ENCODE measurements at places on chromosomes 11 and 22.

DNA sequence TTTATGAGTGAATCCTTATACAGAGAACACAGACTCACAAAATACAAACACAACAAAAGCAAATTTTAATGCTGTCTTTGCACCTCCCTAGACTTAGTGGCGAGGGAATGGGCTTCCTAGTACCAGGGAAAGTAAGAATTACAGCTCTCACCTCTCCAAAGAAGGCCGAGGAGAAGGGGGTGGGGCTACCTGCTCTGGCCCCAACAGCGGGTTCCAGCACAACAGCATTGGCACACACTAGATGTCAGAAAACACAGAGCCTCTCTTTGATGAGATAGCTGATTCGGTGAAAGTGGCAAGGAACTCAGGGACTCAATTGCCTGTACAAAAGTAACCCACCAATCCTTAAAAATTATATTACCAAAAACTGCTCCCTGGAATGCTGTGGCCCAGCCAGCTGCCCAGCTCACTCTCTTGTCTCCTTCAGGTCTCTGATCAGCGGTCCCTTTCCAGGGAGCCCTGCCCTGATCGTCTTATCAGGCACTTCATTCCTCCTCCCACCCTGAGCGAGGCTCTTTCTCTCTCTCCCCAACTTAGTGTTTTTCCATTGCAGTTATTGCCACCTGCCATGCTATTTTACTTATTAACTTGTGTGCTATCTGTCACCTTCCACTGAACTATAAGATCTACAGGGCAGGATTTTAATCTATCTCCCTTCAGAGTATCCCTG, 30.7 kb downstream of the SPON1 start:
- DNase-seq, result no peak

GRCh38 chr11:129143335-129143734, 48.8 kb downstream of the ARHGAP32 start:
- peak; percentile 82 for DNase-seq

DNA sequence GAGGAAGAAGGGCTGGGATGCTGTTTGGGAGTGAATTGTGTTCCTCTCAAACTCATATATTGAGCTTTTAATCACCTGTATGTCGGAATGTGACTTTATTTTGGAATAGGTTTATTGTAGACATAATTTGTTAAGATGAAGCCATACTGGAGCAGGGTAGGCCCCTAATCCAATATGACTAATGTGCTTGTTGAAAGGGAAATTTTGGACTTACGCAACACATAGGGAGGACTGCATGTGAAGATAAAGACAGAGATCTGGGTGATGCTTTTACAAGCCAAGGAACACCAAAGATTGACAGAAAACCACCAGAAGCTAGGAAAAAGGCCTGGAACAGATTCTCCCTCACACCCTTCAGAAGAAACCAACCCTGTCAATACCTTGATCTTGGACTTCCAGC, 43.2 kb upstream of the OVCH2 start:
- no peak for DNase-seq

- DNase-seq, result no peak
Observed at GRCh38 chr11:121588747-121589146, 136.0 kb upstream of the SORL1-AS1 start.

- peak; percentile 76 for DNase-seq
Observed at GRCh38 chr11:14673824-14674405, 30.3 kb downstream of the PDE3B start.

DNA sequence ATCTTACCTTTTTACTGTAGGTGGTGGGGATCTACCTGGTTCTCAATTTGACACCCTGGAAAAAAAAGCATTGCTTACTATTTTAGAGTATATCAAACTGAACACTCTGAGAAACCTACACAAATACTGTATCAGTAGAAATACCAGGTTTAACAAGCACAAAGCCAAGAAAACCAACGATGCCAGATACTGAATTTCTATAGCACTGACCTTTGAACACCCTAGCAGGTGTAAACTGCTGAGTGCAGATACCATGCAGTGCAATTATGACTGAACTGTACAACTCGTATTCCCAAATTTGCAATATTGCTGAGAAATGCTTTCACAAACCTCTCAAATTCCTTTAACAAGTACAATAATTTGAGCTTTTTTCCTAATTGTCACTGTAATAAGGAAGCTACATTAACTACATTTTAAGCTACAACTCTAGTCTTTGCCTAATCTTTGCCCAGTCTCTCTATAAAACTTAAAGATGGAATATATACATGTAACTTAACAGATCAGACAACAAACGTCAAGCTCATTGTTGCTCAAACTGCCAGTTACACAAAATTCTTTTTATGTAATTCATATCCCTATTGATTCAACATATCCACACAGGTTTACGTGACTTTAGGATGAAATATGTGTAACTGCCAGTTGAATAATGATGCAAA, 8.9 kb downstream of the TAF1D start:
- no peak for DNase-seq

DNA sequence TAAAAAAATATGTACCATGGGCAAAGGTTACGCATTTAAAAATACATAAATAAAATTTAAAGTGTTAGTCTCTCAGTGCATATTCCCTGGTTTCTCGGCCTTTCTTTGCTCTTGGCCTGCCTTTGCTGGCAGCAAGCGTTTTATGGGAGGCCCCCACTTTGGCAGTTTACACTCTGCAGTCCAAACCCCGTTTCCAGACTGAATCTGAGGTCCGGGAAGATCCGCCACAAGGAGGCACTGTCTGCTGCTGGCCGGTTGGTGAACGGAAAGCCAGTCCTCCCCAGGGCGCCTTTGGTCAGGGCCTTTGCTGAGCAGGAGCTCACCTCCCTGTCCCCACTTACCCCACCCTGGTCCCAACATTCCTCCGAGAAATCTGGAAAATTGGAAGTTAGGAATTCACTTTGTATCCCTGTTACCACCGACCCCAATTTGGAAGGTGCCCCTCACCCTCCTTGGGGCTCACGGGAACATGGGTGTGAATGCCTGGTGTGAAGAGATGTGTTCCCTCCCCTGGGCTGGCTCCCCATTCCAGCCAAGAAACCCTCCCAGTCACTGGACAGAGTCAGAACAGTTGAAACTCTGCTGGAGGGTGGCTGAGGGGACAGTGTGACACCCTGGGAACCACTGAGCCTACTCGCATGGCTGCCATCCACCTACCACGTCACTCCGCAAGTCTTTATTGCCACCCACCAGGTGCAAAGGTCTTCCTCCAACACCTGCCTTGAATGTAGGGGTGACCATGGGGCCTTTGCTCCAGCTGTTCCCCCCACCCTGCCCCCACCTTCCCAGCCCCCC, 9.4 kb upstream of the SF1 start:
- DNase-seq, result peak; percentile 59

GRCh38 chr11:67352546-67353316, 615 bp downstream of the POLD4 start:
- DNase-seq, result no peak

- DNase-seq, result no peak
Observed at GRCh38 chr11:61295596-61295926, 445 bp upstream of the VWCE start.

DNA sequence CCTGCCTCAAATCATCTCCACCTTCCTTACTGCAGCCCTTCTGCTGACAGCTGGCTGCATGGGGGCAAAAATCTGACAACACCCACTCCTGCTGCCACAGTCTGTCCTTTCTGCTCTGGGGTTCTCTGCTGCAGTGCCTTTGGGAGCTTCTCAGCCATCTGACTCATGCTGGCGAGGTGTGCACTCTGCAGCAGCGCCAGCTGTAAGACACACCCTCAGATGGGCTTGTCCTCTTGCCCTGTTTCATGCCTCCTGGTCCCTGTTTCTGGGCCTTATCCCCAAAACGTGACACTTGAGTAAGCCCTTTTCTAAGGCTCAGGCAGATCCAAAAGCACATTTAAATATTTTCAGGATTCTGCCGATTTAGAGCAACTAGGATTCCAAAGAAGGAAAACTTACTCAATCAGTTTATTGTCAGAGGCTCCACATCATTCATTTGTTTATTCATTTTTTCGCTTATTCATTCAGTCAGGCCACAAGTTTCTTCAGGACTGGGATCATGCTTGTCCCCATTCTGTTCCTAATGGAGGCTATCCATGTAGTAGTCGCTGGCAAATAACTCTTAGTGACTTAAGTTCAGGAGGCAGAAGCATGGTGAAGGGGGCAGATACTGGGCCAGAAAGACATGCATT, 60.2 kb downstream of the SMIM38 start:
- no peak for DNase-seq

DNA sequence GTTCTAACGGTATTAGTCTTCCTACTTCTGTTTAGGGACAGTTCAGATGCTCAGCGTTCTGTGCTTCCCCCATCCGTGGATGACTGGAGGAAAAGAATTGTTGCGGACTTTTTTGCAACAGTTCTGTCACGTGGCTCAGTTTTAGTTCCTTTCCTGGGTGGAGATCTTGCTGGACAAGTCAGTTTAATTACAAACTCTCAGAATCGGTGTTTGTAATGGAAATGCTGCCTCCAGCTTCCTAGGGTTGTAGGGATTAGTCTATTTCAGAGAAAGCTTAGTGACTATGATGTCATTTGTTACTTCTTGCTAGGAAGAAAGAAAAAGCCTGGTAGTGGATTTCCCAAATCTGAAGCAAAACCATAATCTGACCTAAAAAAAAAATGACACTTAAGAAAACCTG, 320.4 kb downstream of the CADM1 start:
- no peak for DNase-seq

DNA sequence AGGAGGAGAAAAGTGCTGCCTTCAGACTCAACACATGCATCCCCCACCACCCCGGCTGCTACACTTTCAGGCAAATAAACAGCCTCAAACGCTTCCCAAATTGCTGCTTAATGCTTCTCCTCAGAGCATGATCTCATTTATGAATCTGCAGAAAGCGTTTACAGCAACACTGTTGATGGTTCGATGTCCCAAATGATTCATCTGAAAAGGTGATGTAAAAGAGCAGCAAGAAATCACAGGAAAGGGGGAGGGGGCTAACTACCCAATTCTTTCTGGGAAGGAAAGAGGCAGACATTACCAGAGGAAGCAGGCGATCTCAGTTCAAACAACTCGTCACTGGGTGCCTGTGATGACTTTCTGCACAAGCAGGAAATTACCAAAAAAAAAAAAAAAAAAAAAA, 119.6 kb downstream of the TENM4 start:
- no peak for DNase-seq

DNA sequence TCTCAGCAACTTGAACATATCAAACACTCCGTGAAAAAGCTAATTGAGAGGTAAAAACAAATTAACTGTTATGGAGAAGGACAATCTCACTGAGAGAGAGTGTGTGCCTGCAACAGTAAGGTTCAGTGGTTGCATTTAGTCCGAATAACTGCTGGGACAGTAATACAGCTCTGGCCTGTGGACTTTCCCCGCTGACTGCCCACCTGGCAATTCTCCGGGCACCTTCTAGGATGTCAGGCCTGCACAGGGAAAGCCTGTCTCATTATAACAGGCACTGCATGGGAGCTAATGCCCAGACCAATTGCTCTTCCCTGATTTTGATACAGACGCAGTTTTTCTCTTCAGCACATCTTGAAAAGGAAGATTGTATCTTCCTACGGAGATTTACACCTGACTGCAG, 251.0 kb downstream of the DCDC1 start:
- peak; percentile 10 for DNase-seq

DNA sequence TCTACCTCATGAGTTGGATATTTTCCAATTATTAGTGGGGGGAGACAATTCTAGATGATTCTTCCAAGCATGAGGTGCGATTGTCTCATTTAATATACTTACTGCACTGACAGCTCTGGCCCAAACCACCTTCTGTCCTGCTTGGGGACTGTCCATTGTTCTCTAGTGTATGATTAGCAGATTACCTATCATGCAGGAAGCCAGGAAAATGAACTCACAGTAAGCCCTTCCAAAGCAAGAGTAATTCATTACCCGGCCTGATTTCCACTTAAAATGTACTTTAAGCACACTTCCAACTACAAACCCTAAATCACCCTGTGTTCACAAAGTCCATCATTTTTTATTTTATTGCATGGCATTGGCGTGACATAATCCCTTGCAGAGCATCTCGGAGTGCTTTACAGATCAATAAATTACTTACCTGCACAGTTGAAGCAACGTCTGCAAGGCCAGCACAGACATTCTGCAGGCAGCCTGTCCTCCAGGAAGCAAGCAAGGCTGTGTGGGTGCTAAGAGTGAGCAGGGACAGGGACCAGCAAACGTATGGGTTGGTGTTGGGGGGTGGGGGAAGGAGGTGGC, 838.2 kb downstream of the NTM start:
- no peak for DNase-seq

- DNase-seq, result no peak
Observed at GRCh38 chr11:131041331-131042040, 125.2 kb upstream of the SNX19 start.

DNA sequence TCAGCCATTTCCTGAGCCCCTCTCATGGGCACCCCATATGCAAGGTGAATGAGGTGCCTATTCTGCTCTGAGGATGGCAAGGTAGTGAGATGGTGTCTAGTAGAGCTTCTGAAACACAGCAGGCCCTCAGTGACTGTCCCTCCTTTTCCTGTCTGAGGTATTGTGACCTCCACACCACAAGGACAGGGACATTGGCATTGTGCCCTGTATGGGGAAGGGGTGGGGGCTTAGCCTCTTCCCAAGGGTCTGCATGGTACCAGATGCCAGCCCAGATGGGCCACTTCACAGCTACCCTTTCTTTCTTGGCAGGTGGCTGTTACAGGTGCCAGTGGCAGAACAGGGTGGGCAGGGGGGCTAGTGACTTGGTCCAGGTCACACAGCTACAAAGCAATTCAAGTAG, 78.8 kb downstream of the CABIN1 start:
- DNase-seq, result no peak

GRCh38 chr11:112467721-112468120, 207.1 kb upstream of the PLET1 start:
- no peak for DNase-seq

DNA sequence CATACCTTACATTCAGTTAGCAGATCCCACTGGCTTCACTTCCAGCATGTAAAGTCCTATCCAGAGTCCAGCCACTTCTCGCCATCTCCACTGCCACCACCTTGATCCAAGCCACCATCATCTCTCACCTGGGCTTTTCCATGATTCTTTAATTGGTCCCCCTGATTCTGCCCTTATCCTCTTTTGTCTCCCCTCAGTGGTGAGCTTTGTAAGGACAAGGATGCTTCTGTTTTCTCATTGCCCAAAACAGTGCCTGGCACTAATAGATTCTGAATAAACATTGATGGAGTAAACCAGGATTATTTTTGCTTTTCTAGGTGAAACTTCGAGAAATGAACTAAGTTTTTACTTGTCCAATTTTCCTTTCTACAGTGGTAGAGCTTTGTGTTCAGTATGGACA, 4.4 kb downstream of the POLA2 start:
- DNase-seq, result no peak

GRCh38 chr22:40203572-40203971, 25.8 kb downstream of the TNRC6B start:
- peak; percentile 40 for DNase-seq

- no peak for DNase-seq
Observed at GRCh38 chr22:19147195-19147780, 2.8 kb downstream of the GSC2 start.

DNA sequence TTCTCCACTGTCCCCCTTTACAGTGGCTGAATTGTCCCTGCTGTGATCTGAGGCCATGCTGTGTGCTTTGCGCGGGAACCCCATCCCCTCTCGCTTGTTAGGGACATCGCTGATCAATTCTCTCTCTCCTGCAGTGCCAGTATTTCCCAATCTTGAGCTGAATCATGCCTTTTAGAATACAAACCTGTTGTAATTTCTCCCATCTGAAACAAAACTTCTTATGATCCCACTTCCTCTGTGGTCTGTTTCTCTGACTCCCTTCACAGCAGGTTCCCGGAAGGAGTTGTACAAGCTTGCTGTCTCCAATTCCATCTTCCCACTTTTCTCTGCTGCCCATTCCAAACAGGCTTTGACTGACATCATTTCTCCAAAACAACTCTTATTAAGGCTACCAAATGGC, 16.8 kb downstream of the ADAMTS15 start:
- no peak for DNase-seq

- peak; percentile 75 for DNase-seq
Observed at GRCh38 chr11:57484141-57484710, 23.9 kb downstream of the RTN4RL2 start.
